BJ (cell line): ENCODE measurements at places on chromosomes 16 and 17.

DNA sequence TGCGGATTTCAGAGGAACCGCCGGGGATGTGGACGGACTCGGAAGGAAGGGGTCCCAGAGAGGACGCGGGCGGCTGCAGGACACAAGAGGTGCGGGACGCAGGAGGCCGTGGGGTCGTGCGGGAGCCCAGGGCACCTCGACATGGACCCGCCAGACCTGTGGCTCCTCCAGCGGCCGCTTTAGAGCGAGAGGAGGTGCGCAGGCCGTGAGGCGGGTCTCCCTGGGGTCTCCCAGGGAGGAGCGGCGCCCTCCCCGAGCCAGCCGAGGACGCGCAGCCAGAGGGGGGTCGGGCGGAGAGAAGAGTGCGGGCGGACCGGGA is 6.8 kb upstream of the FLYWCH1 start:
- DNase-seq: no peak

DNA sequence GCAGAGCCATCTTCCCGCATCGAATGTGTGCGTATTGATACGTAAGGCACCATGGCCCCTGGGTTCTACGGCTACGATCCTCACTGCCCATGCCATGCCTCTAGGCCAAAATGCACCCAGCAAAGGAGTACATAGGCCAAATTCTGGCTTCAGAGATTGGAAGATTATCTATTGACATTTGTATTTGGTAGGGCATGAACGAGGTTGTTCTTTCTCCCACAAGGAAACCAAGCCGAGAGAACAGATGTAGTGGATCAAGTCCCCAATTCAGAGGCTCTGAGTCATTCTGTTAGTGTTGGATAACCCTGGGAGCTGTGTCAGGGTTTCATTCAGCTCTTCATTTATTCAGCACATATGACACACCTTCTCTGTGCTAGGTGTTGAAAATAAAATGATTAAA is 36.5 kb downstream of the HOXB1 start:
- DNase-seq: no peak

GRCh38 chr16:85207357-85207921 is 95.2 kb upstream of the CIBAR2 start:
- no peak for DNase-seq

- peak; percentile 82 for DNase-seq
Measured at GRCh38 chr17:37605813-37606505, 3.3 kb downstream of the SYNRG start.

DNA sequence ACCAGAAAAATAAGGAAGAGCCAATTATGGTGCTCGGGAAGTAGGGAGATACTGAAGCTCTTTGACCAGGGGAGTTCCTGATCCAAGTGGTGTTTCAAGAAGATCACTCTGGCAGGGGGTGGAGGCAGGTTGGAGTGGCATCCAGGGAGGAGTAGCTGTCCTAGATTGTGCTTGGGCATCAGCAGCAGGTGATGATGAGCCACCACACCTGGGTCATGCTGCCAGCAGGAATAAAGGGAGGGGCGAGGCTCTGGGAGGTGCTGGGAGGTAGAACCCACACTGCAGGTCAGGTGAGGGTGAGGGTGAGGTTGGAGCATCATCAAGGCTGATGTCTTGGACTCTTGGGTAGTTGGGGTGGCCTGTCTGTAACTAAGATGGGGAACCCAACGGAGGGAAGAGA is 35.4 kb upstream of the ADGRG1 start:
- DNase-seq: no peak

- no peak for DNase-seq
Measured at GRCh38 chr17:2916461-2916860, 120.2 kb downstream of the RAP1GAP2 start.

- DNase-seq: no peak
Measured at GRCh38 chr17:61414141-61414935, 14.7 kb downstream of the TBX2 start.

- no peak for DNase-seq
Measured at GRCh38 chr16:81204798-81205680, 33.5 kb upstream of the BCO1 start.
